ENCODE measurements at places on chromosomes 3 and 15.

DNA sequence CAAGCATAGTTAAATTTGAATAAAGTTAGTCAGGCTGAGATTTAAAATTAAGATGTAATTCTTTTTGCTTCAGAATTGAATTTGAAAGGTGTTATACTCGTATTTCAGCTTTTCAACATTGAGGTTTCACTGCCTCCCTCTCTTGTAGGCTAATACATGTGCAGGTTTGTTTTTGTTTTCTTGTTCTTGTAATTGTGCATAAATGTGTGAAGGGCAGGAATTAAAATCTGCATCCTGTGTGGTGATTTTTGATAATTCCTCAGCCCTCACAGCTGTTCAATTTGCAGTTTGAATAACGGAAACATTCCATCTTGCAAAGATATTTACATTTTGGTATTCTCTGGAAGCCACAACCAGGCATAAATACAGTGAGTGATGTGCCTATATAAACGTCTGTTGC is 24.9 kb upstream of the PLSCR1 start:
- no peak for DNase-seq

GRCh38 chr3:44476181-44476611 is 1.3 kb downstream of the ZNF445 start:
- no peak for DNase-seq

DNA sequence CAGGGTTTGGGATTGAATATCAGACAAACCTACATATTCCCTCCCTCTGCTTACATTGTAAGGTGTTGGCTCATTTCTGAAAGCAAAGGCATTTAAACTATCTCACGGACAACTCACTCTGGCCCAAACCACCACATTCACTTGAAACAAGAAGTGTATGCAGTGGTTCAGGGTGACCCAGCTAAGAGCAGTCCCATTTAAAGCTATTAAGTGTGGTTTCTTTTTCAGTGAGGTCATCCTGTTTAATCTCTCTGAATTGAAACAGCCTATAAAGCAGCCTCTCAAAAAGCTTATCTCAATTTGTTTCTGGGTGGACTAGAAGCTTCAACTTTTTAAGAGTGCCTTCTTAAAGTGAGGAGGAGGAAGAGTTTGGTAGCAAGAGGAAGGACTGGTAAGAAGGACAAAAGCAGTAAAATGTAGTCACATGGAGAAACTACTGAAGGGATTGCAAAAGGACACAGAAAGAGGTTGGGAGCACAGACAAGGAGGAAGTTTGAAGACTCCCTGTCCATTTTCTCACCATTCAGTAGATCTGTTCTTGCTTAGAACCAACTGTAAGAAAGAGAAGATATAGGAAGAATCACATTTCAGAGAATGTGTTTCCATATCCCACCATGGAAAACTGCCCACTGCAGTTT is 151.6 kb downstream of the TMCO5A start:
- no peak for DNase-seq

DNA sequence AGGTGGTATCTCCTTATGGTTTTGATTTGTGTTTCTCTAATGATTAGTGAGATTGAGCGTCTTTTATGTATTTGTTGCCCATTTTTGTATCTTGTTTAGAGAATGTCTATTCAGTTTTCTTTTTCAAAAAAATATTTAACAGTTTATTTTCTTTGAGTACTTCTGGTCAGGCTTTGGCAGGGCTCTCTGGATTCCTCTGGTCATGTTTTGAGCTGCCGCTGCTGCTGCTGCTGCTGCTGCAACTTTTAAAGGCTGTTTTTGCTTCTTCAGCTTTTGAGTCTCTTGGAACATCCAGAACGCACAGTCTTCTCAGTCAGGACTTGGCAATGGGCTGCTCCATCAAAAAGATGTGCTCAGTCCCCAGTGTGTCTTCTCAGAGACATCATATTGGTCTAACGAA is 40.1 kb downstream of the REC114 start:
- DNase-seq = no peak

GRCh38 chr3:195107593-195107992 is 163.4 kb downstream of the XXYLT1 start:
- DNase-seq = no peak

GRCh38 chr15:31523027-31523654 is 196.5 kb downstream of the KLF13 start:
- no peak for DNase-seq

GRCh38 chr3:139296141-139296718 is 47.6 kb upstream of the MRPS22 start:
- no peak for DNase-seq

- no peak for DNase-seq
Measured at GRCh38 chr3:80655216-80655615, 887.4 kb upstream of the ROBO1 start.

DNA sequence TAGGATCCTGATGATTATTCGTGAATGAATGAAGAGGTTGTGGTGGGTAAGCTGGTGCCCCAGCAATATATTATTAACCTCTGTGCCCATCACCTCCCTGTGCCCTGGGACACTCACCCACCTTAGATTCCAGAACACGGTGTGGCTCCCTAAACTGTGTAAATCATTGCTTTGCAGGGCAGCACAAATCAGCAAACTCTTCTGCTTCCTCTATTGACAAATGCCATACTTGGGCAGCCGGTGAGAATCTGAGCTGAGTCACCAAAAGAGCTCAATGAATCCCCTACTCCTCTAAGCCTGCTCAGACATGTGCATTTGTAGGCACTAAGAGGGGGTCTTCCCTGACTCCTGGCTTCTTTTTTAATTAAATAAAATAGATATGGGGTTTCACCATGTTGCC is 15.7 kb downstream of the UQCC5 start:
- no peak for DNase-seq

DNA sequence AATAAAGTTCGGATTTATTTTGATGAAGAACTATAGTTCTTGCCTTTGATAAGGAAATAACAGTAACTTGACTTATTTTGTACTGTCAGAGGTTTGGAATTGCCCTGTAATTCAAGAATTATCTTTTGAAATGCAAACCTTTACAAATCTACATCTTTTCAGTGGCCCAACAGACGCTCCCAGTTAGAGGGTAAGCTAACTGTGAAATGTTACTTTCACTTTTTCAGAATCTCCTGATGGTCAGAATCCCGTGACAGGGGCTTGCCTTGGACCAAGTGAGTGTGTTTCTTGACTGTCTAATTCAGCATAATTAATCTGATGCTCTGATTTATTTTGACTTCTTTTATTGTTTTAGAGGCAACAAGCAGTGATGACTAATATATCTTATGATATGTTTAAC is 262.5 kb downstream of the PLOD2 start:
- no peak for DNase-seq

DNA sequence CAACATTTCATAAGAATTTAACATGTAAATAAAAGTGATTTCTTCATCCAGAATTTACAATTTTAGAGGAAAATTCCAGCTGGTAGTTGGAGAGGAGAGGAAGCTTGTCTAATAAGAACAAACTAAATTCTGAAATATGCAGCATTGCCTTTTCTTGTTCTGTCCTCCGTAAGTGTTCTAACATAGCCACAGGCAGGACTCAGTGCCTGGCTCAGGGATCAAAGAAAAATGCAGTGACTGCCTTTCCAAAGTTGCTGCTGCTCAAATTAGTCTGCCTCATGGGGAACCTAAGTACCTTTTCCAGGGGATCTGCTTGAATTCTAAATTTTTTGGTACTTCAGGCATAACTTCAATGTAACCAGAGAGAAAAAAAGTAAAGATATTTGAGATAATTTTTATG is 713.0 kb upstream of the CADM2 start:
- DNase-seq = no peak

GRCh38 chr3:18389108-18389733 is 35.9 kb downstream of the SATB1 start:
- peak; percentile 29 for DNase-seq

DNA sequence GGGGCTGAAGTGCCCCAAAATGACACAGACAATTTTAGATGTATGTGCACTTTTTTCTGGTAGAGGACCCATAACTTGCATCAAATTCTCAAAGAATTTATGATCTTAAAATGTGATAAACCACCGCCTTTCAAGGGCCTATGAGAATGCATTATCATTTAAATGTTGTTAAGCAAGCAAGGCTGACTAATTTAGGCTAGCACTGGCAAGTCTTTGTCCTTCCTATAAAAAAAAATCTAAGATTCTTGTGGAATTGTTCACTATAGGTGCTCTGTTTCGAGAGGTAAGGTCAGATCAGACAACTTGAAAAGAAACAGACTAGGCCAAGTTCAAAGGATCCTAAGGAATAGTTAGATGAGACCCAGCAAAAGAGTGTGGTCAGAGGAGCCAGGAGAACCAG is 128.9 kb upstream of the PHLDB2 start:
- DNase-seq = no peak

GRCh38 chr3:18968120-18968519 is 180.2 kb upstream of the KCNH8 start:
- DNase-seq = no peak

Measured in NCI-H1105 treated with DMSO at 0.1 percent for 48 hours (cell line).